T-helper 1 cell (primary cell): ENCODE measurements at places on chromosomes 5 and 9.

DNA sequence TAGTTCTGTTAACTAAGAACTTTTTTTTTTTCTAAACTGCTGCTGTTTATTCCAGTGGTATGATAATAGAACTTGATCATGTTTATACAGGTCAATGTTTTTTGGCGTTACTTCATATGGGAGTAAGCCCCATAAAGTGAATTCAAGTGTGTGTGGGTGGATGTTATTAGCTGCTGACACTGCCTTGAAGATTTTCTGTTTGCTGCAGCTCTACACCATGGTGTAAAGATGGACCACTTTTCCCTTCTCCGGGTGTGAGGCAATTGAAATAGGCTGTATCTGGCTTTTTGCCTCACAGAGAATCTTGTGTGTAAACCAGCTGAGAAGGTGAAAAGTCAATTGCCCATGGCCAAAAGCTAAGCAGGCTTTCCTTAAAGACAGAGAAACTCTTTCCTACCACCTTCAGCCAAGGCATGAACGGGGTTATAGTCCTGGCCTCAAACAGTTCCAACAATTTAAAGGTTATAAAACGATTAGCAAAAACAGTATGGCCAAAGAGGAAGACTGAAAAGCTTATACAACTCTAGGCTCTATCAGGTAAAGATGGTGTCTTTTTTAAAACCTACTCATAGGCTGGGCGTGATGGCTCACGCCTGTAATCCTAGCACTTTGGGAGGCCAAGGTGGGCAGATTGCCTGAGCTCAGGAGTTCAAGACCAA is 33.9 kb upstream of the ABCA1 start:
- no peak for DNase-seq

DNA sequence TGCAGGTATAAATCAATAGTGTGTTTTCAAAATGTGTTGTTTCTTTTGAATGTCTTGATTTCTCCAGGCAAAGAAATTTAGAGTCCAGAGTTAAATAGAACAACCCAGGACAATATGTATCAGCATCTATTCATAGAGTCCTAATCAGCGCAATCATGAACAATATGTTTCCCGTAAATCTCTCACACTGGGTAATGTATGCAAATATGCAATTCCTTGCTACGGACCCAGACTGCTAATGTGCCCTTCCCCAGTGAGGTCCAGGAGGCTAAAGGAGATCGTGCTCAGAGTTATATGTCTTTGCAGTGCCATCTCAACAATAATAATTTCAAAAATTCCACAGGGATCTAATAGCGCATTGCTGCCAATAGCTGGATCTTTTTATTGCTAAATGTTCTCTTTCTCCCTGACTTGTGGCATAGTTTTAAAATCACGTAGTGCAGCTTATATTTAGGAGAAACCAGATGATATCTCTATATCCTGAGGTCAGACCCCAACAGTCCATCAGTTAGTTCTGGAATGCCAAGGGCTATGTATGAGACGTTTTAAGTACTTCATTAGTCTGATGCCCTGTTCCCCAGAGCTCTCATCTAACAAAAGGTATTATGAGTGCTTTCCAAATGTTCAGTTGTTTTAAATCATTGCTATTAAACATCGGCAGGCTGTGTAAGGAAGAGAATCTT is 145.1 kb downstream of the MARCHF11 start:
- no peak for DNase-seq

DNA sequence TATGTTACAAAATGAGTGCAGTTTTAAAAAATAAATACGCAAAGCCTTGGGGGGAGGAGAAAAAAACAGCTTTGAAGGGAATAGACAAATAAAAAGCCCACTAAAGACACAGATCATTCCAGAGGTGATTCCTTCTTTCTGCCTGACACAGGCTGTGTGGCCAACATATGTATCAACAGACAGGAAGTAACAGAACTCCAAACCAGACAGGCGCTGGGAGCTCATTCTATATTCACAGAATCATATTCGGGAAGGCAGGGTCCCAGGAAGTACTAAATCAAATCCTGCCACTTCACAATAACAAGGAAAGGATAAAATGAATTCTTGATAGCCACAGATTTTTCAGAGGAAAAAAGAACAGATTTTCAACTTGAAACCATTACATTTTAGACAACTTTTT is 62.1 kb downstream of the SEMA5A start:
- DNase-seq = no peak

DNA sequence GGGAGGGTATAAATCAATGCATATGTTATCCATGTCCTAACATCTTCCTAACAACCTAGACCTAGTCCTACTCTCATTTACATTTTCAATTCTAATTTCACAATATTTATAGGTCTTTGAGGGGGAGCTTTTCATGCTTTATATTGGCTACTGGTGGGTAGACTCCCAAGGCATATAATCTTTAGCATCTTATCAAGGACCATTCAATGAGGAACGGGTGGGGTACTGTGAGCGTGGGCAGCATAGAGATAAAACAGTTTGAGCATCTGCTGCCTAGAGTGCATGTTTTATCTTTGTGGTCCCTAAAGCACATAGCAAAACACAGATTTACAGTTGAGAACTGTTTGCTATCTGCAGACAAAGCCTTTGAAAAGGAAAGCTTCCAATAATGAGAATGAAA is 427.6 kb upstream of the WWC1 start:
- DNase-seq = no peak

DNA sequence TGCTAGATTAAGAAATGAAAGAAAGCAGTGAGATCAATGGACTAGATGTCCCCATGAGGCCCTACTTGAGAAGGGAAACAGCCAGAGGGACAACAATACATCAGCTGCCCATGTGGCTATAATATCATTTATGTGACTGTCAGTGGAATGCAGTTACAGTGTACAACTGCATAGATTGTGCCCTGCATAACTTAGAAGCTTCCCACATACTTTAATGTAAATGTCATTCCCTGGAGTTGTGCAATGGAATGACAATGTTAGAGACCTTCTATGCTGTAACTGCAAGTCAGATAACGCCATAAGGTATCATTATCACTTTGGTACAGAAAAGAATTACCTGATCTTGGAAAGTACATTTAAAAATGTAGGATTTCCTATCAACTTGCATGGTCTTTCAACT is 67.4 kb downstream of the FBN2 start:
- DNase-seq = no peak

DNA sequence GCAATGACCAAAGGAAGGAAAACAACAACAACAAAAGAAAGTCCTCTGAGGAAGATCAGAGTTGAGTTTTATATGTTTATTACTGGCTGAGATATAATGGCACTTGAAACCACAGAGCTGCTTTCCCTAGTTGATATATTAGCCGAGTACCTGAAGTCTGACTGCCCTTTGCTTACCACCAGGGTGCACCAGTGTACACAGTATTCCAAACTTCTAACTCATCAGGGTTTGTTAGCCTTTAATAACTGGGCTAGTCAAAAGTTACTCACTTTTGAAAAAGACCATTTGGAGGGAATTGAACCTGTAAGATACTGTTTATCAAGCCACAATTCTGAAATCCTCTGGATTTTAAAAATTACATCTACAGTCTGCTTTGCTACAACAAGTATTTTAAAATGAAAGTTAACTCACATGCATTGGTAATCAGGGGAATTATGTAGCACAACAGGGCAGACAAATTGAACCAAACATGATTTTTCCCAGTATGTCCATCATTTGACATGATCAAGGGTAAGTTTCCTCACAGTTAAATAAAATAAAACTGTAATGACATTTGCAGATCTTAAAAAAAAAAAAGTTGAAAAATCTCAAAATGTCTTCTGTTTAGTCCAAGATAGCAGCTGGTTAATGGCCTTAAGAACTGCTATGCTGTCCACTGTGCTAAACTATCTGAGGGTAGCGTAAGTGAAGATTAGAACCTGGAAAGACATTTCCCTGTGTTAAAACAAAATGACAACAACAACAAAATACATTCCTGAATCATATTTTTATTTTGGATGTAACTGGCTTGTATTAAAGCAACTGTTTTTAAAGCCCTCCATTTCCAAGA is 57.3 kb upstream of the C6 start:
- DNase-seq = no peak

DNA sequence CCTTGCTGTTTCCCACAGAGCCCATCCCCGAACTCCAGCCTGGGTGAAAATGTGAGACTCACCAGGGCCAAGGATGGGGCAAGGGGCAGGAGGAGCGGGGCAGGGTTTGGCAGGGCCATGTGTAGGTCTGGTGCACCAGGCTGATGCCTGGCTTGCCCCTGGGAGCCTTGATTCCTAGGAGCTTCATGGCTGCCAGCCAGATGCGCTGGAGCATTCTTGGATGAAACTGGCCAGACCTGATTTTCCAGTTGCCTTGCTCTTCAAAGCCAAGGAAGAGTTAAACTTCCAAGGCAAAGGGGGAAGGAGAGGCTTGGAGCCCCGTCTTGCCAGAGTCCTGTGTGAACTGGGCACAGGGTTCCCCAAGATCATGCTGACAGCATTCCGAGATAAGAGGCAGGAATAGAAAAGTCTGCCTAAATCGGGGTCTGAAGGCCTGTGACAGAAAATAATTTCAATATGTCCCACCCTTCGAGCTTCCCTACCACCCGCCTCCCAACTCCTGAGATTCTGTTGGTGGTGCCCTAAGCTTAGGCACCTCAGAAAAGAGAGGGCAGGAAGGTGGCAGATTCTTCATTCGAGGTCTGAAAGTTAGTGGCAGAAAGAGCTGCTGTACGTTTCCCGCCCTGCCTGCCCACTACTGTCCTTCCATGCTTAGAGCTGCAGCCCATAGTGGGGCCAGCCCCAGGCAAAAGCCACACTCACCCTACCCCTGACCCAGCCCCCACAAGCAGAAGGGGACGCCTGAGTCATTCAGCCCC is 20.4 kb downstream of the FAT2 start:
- DNase-seq = no peak

DNA sequence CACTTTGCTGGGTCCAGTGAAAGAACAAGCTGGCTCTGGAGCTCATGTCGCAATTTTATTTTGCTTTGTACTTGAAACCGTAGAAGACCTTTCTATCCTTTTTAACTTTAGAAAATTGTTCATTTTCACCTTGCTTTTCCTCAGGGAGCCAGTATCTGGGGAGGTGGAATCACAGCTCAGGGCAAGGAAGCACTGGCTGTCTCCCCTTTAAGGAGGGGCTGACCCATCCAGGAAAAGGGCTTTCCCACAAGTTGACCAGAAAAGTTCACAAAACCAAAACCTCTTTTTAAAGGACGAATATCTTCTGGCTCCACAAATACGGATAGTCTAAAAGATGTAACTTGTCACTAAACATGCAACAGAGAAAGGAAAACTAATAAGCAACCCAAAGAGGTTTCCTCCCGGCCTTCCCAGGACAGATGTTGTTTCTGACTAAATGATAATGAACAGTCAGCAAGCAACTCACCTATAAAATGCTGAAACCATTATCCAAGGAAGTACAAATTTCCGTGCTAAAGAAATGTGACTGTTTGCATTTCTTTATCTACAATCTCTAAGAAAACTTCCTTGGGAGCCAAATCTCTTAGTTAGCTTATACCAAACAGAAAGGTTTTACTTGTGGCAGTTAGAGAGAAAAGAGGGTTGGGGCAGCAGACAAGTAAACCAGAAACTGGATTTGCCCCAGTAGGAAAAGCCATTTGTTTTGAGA is 278.2 kb downstream of the PLK2 start:
- DNase-seq = no peak

GRCh38 chr5:6885581-6885980 is 172.3 kb downstream of the TENT4A start:
- DNase-seq = no peak

DNA sequence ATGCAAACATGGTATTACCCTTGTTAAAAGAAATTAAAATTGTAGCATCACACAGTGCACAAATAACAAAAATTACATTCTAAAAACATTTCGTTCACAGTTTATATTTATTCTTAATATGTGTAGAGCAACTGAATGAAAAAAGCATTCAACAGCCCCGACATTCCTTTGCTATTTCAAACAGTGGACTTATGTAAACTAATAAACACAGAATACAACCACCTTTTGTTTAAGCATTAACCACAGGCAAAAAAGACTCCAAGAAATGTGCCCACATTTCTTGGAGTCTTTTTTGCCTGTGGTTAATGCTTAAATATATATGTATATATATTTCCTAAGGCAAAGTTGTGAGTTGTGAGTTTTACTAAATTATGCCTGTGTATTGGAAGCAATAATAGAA is 532.5 kb upstream of the DAP start:
- DNase-seq = no peak

DNA sequence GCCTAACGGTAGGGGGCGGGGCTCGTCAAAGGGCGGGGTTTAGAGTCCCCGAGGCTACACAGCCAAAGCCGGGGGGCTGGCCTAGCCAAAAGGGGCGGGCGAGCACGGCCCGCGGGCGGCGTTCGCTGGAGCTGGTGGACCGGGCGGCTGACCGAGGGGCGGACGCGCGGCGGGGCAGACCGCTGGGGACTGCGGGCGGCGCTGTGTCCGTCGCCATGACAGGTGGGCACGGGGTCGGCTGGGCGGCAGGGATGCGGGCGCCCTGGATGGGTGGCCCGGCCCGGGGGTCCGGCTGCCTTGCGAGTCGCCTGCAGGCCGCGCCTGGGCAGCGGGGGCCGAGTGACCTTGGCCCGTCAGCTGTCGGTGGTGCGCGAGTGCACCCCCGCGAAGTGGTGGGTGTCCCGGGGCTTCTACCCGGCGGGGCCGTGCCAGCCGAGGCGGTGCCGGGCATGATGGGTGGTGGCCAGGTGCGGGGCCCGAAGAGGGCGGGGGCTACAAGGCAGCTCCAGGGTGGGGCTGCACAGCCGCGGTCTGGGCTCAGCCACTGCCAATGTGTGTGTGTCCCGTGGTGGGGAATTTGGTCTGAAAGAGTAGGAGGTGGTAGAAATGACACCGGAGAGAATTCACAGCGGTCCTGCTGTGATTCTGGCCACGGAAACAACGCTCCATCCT is at the start of gene CARD19:
Gene CARD19, plus strand, starts transcription at position 87 of the 672 bp plus-strand sequence. Its CDS starts 129 bp downstream, at position 216.
- peak; percentile 59 for DNase-seq

DNA sequence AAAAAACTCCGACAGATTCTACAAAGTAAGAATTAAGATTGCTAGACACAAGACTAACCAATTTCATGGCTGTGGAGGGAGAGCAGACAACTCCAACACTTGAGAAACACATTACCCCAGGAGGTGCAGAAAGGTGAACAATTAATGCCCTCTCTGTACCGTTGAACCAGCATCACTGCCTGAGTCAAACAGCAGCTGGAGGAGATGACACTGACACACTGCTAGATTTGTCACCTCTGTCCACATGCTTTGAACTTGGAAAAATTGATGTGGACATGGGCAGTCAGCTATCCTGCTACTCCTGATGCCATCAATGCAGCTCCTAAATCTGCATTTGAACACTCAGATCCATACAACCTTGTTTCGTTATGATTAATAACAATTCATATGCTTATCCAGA is 51.7 kb downstream of the GPBP1 start:
- no peak for DNase-seq

DNA sequence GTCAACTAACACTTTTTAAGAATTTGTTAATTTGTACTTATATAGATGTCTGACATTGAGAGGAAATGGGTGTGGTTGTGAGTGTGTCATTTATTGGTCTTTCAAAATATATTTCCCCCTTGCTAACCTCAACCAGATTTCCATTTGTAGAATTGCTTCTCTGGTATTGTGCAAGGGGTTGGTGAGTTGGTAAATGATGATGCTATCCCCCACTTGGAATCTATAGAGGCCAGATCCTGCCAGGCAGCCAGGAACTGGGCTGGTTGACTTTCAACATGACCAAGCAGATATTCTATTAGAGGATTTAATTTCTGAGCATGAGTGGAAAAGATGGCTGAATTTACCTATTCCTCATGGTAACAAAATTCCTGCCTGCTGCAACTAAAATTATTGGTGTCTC is 306.6 kb upstream of the KIF2A start:
- DNase-seq = no peak
